Stimulated activated CD4-positive, alpha-beta T cell treated with anti-CD3 and anti-CD28 coated beads, TNF-alpha, amount 100 ng/mL, for 4 hours (primary cell): ENCODE measurements at places on chromosomes 6 and 20.
A peak's percentile ranks its signal among the peaks of the same experiment; 100 is the strongest.

DNA sequence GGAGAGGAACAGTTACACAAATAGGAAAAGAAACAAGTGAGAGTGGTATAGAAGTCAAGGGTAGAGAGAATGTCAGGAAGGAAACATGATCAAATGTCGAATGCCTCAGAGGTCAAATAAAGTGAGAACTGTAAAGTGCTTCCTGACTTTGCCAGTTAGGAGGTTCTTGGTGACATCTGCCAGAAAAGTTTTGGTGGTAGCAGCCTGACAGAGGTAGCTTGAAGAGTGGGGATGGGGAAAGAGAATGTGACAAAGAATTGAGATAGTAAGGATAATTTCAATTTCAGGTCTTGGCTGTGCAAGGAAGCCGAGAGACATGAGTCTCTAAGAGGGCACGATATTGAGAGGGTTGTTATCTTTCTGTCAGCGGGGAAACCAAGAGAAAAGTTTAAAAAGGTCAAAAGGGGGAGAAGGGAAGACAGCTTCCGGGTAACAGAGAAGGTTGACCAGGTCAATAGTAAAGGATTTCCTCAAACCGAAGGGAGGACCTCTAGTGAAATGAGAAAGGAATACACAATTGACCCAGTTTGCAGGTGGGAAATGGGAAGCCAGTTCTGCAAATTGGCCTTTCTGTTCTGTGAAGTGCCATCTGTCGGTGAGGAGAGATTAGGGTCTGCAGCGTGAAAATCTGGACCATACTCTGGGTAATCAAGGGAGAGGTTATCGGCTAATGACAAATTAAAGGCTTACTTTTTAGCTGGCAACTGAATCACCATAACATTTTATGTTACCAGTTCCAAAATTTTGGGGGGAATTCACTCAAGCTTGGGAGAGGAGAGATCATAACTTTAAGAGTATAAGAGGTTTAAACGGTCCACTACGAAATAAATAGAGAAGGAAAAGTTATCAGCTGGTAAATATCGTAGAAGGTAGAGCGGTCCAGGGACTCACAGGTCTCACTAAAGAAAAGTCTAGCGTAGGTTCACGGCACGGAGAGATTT lies 973 bp upstream of the BRD2 start:
- no peak for DNase-seq

DNA sequence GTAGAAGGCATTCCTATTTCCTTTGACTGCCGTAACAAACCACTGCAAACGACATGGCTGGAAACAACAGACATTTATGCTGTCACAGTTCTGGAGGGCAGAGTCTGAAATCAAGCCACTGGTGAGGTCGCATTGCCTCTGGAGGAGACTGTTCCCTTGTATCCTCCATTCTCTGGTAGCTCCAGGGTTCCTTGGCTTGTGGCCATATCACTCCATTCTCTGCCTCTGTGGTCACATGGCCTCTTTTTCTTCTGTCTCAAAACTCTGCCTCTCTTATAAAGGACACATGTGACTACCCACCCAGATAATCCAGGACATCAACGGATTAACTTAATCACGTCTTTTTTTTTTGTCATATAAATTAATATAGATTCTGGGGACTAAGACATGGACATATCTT lies 84.4 kb downstream of the LYRM2 start:
- no peak for DNase-seq

DNA sequence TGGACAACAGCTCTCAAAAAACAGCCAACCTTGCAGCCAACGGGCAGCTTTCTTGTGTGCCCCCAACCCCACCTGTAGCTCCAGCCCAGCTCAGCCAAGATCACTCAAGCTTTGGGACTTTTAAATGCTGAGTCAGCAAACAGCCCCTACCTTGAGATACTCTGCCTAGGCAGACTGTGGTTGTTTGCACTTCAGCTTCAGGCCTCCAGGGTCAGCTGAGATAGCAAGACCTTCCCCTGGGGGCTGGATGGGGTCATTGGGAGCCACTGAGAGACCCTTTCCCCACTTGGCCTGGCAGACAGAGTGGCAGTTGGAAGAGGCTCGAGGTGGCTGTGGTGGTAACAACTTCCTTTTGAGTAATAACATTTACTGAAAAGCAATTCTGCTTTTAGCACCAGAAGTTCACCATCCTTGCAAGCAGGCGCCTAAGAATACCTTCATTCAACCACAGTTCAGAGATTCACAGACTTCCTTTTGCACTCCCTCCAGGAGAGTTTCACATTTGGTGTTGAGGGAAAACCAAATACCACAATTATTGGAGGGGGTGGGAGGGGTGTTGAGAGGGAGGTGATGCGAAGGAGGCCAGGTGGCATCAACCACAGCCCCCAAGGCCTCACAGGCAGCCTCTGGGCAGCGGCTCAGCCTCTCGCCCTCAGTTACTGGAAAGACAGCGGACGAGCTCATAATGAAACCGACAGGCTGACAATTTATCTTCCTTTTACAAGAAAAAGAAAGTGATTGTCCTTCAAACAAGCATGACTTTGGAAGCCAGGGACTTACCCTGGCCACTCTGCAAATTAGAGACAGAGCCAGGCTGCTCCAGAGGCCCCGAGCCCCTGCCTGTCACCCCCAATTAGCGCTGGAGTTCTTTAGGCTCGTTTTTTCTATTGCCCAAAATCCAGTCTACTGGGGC lies 148.1 kb downstream of the CEBPB start:
- peak; percentile 13 for DNase-seq

DNA sequence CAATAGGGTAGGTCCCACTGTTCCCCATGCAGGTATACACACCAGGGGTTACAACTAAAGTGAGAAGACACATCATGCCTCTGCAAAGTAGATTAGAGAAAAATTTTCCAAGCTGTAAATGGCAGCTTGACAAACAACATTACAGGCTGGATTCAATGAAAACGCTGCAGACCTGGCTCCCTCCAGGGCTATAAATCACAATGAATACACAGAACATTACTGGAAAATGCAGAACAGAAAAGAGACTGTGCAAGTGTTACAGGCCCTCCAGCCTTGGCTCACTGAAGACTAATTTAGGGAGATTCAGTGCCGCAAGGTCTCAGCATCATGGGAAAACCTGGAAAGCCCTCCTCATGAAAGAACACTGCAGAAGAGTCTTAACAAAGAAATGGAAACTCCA lies 207.8 kb downstream of the KHDC1L start:
- no peak for DNase-seq

GRCh38 chr6:50722829-50723554 lies 9.7 kb downstream of the TFAP2D start:
- no peak for DNase-seq

GRCh38 chr20:61957961-61958715 lies 107.5 kb downstream of the TAF4 start:
- no peak for DNase-seq

- no peak for DNase-seq
These were observed 41.3 kb downstream of the SPDEF start for GRCh38 chr6:34514593-34515472.

DNA sequence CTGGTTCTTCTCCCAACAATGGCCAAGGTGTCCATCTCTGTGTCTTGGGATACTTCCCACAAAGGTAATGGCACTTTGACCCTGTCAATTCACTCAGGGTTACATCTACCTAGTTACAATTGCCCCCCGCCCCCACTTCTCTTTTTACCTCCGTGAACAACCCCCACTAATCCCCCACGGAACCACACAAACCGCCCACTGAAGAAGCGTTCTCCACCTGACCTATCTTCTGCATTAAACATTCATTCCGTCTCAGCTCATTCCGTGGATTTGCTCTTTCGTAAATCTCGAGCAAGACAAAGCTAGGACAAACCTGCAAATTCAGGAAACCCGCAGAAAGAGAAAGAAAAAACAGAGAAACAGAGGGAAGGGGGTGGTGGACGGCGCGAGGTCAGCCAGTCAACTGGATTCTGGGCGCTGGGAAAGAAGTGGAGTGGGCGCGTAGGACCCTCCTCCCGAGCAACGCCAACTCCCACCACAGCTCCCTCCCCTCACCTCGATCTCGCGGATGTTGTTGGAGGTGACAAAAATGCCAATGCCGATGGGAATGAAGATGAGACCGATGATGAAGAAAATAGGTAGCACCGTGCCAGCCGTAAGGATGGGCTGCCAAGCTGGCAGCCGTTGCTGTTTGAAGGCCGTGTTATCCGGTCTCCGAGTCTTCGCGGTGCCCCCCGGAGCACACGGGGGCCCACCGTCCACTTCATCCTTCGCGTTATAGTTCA lies 523 bp downstream of the TMEM30A start:
- no peak for DNase-seq

DNA sequence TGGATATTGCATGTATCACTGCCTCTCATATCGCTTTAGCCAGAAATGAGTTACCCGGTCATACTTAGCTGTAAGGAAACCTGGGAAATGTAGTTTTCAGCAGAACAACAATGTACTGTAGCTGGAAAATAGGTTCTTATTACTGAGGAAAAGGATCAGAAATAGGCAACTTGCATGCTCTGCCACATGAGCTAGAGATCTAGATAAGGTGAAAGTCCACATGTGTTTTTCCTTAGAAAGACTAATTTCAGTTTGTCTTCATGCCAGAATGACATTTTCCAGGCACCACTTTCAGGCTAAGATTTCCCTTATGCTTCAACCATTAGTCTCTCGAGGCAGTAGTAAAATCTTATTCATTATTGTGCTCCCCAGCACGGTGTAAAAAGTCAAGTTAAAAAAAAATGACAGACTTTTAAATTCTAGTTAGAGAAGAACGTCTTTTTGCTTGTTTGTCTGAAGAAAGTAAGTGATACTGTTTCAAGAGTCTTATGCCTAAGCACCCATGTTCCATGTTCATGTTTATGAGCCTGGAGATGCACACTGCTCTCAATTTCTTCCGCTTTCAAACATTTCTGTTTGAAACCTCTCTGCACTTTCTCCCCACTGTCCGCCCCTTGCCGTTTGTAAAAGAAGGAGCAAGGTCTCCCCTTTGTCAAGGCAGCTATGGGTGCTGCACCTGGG lies 67.6 kb downstream of the ZNF831 start:
- DNase-seq, result no peak

GRCh38 chr6:21078497-21078896 lies 515.1 kb upstream of the SOX4 start:
- DNase-seq, result no peak

GRCh38 chr6:46677314-46677654 lies 10.4 kb upstream of the TDRD6 start:
- no peak for DNase-seq

DNA sequence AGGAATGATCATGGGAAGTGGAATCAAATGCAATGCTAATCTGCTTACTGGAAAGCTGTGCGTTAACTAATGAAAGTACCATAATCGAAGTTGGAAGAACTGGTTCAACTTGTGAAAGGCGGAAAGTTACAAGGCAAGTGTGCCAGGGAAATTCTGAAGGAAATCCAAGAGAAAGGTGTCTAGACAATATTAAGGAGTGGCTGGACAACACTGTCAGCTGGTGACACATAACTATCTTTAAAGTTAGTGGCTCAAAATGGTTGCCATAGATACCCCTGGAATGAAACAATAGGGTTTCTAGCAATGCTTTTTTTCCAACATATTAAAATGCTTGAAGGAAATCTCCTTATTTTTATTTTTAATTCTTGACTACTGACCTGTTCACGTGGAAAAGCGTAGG lies 90.4 kb downstream of the BMP2 start:
- no peak for DNase-seq

GRCh38 chr6:144920391-144920961 lies 635.3 kb downstream of the UTRN start:
- DNase-seq, result no peak

DNA sequence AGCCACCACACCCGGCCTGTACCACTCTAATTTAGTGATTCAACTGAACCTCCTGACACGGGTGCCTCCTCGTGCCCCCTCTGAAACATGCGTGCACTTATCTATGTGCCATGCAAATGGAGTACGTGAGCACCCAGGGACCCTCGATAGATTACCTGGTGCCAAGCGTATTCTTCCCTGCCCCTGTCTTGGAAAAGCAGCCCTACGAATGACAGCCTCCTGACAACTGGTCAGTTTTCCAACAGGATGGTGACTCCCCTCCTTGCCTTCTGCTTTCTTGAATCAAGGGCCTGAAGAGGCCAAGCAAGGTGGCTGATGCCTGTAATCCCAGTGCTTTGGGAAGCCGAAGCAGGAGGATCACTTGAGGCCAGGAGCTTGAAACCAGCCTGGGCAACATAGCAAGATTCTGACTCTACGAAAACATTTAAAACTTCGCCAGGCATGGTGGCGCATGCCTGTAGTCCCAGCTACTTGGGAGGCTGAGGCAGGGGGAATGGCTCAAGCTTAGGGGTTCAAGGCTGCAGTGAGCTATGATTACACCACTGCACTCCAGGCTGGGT lies 25.4 kb upstream of the SYNJ2 start:
- DNase-seq, result no peak

- DNase-seq, result no peak
These were observed 35.7 kb upstream of the OGFRL1 start for GRCh38 chr6:71252960-71253359.

GRCh38 chr20:43542161-43542560 lies 16.7 kb upstream of the SGK2 start:
- no peak for DNase-seq

DNA sequence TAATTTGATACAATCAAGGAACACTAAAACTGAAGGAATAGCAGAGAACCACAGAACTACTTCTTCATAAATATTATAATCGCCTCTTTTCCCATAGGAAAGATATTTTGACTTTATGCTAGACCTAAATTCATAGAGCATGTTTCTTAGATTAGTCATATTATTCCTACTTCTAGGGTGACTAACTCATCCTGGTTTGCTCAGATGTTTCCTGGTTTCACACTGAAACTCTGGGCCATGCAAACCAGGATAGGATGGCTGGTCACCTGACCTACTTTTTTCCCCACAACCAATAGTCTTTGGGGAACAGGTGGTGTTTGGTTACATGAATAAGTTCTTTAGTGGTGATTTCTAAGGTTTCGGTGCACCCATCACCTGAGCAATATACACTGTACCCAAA lies 42.8 kb downstream of the MMS22L start:
- DNase-seq, result no peak

GRCh38 chr20:19231359-19232035 lies 19.1 kb downstream of the SLC24A3 start:
- DNase-seq, result no peak
